A549 treated with Hydrocortisone at 1 μM for 4 hours (cell line): ENCODE measurements at places on chromosomes 4 and X. TPM values are rescaled to one million over a fixed set of nuclear protein-coding genes. Genes with fewer than 3 reads are reported as not detected.

Gene F11
- total RNA-seq: not detected in 5 replicates

Gene JAKMIP1
- 0.05 TPM in 1 of 5 replicates, not detected in the others for total RNA-seq

Gene HSFX4
- 0.09 TPM in 1 of 5 replicates, not detected in the others for total RNA-seq

Gene REPS2
- 0.93 to 1.7 TPM (median 1.4 TPM) in 5 replicates for total RNA-seq

Gene DUX4
- not detected in 5 replicates for total RNA-seq

Gene HSPA4L
- 6.2 to 9.4 TPM (median 6.6 TPM) in 5 replicates for total RNA-seq

Gene EBP
- total RNA-seq: 138 to 157 TPM (median 148 TPM) in 5 replicates

Gene CDKL5
- total RNA-seq: 3.1 to 6.3 TPM (median 5.5 TPM) in 5 replicates

Gene AREG
- 26.1 to 32.1 TPM (median 28.2 TPM) in 5 replicates for total RNA-seq

Gene MAGEA1
- total RNA-seq: 0.05 to 0.09 TPM (median 0.06 TPM) in 4 of 5 replicates, not detected in the other

Gene CLCN4
- total RNA-seq: 3.6 to 5.9 TPM (median 4.3 TPM) in 5 replicates

Gene MCUB
- total RNA-seq: 12.0 to 20.8 TPM (median 17.6 TPM) in 5 replicates

Gene PSAPL1
- total RNA-seq: 0.26 to 0.40 TPM (median 0.28 TPM) in 5 replicates

Gene ADGRG4
- total RNA-seq: not detected in 5 replicates

Gene ADAMTS3
- total RNA-seq: not detected in 5 replicates

Gene FGD1
- total RNA-seq: 5.3 to 7.0 TPM (median 6.5 TPM) in 5 replicates

Gene CABS1
- total RNA-seq: not detected in 5 replicates

Gene RNF128
- total RNA-seq: 0.07 to 0.13 TPM in 2 of 5 replicates, not detected in the others

Gene UTP14A
- 40.0 to 57.8 TPM (median 42.5 TPM) in 5 replicates for total RNA-seq

Gene CCSER1
- not detected in 5 replicates for total RNA-seq

Gene OPN1MW3
- total RNA-seq: not detected in 5 replicates

Gene ZFP92
- 0.52 to 0.62 TPM (median 0.56 TPM) in 5 replicates for total RNA-seq

Gene MSANTD1
- 0.09 to 0.21 TPM (median 0.15 TPM) in 5 replicates for total RNA-seq

Gene MSL3
- total RNA-seq: 19.4 to 23.5 TPM (median 22.5 TPM) in 5 replicates
